Hepatocyte (in vitro differentiated cells): ENCODE measurements at places on chromosomes 11 and 22.

- DNase-seq, result no peak
These were observed 50.3 kb downstream of the FAM76B start for GRCh38 chr11:95739108-95739938.

DNA sequence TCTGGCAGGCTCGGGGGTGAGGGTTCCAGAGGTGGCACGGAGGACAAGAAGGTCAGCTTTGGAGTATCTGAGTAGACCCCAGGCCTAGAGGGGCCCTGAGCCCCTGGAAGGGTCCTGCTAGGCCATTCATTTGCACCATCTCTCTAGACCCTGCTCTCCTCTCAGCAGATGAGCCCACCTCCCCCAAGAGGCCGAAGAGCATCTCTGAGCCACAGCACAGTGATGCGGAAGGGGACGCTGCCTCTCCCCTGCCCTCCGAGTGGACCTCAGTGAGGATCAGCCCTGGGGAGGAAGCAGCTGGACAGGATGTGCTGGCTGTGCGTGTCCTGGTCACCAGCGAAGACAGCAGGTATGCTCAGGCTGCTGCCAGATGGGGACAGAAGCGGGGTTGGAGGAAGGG is 101.6 kb upstream of the PARVA start:
- DNase-seq, result no peak

DNA sequence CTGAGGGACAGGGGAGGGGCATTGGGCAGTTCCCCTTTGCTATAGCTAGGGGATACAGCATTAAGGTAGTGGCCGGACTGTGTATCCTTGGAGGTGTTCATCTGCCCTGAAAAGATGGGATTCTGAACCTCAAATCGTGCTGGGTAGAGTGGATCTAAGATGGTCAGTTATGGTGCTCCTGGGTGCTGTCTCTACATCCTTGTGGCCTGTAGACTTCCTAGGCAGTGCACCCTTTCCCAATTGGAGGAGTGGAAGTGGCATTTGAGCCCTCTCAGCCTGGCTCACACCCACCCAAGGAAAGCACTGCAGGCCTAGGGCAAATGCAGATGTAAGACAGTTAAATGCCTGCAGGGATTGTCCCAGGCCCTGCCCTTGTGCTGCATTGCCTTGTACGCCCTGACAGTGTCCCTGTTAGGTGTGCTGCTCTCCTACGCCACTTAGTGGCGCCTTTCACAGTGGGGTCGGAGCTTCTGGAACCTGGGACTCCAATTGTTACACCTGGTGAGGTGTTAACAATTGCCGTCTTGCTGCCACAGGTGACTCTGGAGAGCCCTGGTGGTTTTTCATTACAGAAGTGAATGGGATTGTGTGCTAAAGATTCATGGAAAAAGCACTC is 35.0 kb downstream of the PPFIBP2 start:
- DNase-seq, result peak; percentile 47

- DNase-seq, result peak; percentile 10
These were observed 51.3 kb upstream of the LARGE1 start for GRCh38 chr22:33971561-33971961.

DNA sequence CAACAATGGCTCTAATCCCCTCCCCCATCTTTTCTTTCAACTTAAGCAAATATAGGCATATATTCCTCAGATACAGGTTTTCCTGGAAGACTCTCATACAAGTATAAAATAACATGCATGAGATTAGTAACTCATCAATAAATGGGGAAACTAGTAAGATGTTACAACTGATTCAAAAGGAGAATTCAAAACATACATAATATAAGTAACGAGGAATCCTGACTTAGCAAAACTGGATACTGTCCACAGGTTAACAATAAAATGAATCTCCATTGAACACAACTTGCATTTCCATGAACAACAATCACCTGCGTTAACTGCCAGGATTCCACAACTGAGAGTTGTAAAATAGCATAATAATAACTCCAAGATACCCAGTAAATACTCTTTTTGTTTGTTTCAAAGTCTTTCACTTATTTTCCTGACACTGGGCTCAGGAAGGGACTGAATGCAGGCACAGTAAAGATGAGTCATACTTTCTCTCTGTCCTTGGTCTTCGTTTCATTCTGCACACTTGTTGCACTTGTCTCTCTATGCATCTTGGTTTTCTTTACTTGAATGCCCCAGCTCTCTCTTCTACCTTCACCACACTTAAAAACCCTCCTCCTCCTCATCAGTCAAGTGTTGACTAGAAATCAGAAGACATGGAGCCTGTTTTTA is 8.1 kb downstream of the APIP start:
- DNase-seq, result no peak

DNA sequence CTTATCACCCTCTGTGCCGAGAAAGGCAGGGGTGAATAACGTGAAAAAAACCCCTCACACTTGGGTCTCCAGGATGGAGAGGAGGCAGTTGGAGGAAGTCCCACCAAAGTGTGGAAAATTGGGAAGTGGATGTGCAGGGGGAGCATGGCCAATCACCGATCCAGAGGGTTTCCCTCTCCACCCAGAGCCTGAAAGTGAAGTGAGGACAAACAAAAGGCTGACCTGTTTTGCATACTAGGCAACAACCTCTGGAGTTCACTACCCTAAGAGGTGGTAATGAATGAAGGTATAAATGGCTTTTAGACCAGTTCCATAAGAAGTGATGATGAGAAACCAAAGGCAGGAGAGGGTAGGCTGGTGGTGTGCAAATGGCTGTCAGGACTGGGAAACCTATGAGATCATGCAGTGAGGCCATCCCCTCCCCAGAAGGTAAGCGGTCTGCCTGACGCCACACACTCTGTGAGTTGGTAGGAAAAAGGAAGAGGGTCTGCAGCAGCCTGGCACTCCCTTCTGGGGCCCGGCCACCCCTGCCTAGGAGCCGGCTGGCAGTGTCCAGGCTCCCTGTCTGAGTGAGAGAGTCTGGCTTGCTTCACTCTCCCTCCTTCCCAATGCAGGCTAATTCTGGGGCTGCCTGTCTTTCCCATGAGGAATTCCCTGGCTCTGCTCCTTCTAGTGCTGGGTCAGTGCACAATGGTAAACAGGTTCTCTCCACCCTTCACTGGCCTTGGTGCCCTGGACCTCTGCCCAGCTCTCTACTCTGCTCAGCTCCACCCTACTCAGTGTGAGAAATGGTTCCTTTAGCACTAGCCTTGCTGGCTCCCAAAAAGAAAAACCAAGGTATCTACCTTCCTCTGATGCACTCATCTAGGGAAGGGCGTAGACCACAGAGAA is 15.6 kb downstream of the TBC1D10A start:
- no peak for DNase-seq

GRCh38 chr11:105265845-105266244 is 126.3 kb upstream of the CARD18 start:
- DNase-seq, result no peak

DNA sequence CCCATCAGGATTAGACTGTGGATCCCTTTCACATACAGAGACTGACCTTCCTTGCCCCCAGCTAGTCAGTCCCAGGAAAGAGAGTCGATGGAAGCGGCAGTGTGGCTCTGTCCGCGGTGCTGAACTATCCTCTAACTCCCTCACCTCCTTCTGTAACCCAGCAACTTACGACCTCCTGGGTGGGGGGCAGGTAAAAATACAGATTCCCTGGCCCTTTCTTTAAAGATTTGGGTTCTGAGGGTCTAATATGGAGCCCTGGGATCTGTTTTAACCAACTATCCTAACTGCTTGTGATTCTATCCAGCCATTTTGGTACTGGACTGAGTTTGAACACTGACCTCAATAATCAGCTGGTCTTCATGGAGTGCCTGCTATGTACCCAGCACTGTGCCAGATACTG is 23.2 kb downstream of the MFNG start:
- DNase-seq, result peak; percentile 82

DNA sequence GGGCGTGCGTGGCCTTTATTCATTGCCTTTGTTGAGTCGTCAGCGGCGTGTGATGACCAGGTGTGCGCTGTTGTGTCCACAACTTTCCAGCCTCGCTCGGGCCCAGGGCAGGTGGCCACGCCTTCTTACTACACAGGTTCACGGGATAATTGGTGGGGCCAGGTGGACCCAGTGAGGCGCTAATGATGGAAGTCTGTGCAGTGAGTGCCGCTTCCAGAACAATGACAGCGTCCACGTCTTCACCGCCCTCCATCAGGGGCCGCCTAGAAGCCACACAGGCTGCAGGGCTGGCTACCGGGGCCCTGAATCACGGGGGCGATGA is 1197.3 kb downstream of the BRD1 start:
- DNase-seq, result no peak

DNA sequence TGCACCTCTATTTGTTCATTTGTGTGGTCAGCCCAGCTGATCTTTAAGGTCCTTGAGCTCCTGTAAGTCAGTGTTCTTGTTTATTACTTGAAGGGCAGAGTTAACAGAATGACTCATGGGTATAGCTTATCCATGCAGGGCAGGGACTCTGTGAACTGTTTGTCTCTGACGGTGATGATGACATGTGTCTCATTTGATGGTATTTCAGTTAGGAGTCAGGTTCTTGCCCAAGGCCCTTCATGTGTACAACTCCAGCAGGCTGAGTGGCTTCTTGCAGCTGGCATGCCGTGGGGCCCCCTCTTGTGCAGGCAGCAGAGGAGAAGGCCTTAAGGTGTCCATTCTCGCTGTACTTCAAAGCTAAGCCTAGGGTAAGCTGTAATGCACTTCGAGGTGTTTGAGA is 165.1 kb downstream of the DBX1 start:
- peak; percentile 78 for DNase-seq

GRCh38 chr11:67646535-67647336 is 3.8 kb downstream of the ACY3 start:
- no peak for DNase-seq

GRCh38 chr22:28341001-28341400 is 338.6 kb downstream of the TTC28 start:
- no peak for DNase-seq

- no peak for DNase-seq
These were observed 861.8 kb downstream of the LRRC4C start for GRCh38 chr11:40597546-40598113.

DNA sequence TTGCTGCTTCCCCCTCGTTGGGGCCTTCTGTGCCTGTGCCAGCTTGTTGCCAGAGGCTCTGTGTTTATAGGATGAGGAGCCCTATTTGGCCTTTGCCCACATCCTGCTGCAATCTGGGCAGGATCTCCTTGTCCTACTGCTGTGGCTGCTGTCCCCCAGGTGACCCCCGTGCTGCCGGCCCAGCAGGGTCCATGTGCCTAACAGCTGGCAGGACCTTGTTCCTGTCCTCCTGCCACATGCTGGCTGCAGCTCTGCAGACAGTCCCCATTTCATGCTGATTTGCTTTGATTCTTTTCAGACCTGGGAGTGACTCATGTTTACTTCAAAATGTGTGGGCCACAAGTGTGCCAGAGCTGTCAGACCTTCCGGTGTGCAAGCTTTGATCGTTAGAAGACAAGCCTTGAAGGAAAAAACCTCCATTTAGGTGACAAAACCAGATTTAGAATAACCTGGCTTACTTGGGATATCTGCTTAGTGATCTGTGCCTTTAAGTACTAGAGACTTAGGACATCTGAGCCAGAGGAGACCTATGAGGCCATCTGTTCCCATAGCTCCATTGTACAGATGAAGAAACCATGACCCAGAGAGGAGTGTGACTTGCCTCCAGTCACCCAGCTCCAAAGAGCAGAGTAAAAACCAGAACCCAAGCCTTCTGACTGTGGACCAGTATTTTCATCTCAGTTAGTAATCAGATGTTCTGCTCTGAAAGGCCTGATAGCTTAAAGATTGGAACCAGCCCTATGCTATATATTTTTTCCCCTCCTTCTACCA is 11.1 kb downstream of the NAV2 start:
- DNase-seq, result peak; percentile 22

DNA sequence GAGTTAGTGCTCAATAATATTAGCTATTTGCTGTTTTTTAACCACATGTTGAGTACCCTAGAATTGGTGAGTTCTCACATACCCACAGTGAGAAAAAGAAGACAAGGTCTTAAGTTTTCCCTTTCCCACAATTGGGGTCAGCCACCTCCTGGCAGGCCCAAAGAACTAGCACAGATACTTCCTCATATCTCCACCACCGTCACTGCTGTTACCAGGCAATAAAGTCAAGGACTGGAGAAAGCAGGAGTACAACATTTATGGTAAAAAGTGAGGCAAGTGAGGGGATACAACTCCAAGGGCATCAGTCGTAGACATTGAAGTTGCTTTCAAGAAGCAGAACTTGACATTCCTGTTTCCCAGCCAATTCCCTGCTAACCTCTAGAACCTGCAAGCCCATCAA is 19.6 kb downstream of the ELP4 start:
- DNase-seq, result peak; percentile 9

DNA sequence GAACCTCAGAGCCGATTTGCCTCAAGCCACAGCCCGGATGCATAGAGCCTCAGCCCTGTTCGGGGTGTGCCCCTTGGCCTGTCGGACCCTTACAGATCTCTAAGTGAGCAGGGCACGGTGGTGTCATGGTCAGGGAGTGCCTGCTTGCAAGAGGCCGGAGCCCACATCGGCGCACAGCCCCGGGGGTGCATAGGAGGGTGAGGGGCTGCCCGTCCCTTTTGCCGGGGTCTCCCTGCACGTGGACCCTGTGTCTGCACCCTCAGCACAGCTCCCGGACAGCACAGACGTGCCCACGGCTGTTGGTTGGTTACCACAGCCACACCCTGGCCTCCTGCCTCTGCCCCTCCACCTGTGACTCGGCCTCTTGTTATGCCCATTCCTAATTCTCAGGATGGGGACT is 6.5 kb downstream of the RAB36 start:
- DNase-seq, result no peak

- no peak for DNase-seq
These were observed 530.6 kb downstream of the MN1 start for GRCh38 chr22:27270818-27271510.

GRCh38 chr11:96337541-96338431 is 5.2 kb downstream of the MAML2 start:
- DNase-seq, result peak; percentile 52

DNA sequence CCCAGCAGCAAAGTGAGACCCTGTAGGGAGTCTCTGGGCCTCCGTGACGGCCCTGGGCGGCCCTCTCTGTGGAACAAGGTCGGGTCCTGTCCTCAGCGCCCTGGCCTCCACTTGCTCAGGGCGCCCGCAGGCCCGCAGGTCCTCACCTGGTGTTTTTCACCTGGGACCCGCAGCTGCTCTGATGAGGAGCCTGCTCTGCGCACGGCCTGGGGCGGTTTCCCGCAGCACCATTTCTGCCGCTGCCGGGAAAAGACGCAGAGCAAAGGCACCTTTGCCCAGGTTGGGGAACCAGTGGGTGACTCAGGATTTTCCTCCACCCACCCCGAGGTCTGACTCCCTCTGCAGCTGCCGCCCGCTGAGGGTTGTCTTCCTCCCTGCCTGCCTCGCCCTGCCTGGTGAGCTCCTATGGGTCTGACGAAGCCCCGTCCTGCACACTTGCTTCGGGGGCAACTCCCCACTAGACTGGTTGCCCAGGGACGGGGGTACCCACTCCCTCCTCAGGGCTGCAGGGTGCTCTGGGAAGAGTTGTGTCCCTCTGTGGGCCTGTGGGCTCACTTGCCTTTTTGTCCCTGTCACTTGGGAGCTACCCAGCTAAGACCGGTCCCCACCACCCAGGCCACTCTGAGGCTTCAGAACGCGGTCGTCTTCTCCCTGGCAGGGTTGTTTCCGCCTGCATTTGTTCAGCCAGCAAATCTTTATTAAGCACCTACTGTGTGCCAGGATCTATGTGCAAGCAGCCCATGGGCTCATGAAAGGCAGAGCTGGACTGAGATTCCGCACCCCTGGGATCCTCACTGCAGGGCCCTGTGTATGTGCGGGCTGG is 89.5 kb downstream of the KCNQ1 start:
- DNase-seq, result peak; percentile 52

- DNase-seq, result no peak
These were observed 42.6 kb downstream of the FAM227A start for GRCh38 chr22:38613588-38613987.
